ENCODE measurements at places on chromosomes 11 and 22.
A peak's percentile ranks its signal among the peaks of the same experiment; 100 is the strongest.

DNA sequence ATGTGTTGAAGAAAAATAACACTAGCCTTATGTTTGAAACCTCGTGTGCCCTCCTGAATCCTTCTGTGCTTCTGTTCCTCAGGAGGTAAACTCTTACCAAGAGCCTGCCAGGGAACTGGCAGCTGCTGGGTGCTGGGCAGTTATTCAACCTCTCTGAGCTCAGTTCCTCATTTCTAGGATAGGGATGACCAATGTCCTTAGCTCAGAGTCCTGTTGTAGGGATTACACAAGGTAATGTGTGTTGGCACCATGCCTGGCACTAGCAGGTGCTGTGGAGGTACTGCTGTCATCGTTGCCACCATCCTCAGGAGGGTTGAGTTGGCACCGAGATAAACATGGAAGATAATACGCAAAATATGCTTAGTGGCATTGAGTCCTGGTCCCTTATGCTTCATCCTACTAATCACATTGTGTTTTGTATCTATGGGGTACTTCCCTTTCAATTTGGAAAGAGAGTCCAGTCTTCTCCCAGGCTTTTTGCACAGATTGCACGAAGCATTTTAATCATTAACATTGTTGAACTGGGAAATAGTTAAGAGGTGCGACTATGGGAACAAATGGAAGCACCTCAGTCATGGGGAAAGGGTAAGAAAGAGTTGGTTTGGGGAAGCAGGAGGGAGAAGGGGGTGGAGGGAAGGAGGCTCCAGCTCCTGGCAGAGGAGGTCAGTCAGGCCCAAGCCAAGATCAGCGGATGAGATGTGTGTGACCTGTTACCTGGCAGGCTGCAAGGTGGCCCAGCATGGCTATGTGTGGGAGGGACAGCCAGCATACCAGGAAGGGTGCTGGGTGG, 56.7 kb downstream of the CABIN1 start:
- DNase-seq, result no peak

GRCh38 chr11:71211631-71212030, 40.7 kb downstream of the SHANK2 start:
- DNase-seq, result no peak

DNA sequence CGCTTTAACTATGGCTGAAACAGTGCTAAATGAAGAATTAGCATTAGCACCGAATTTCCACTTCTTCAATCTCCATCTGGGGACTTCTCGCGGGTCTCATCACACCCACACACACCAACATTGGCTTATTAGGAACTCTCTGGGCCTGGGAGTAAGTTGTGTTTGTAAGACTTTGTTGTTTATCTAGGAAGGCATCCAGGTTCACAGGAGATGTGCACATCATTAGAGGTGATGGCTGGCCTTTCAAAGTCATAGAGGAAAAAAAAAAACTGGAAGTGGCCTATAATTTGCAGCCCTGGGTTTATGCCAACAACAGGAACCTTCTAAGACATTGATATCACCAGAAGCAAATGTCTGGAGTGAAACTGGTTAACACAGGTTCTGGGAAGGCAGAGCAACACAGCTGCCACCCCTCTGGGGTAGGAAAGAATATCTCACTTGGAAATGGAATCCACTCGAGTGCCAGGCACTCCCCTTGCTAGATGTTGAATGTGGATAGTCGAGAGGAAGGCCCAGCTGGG, 84.5 kb downstream of the TRAF6 start:
- DNase-seq, result no peak

GRCh38 chr11:117892651-117893050, 16.2 kb upstream of the FXYD6 start:
- DNase-seq, result no peak

DNA sequence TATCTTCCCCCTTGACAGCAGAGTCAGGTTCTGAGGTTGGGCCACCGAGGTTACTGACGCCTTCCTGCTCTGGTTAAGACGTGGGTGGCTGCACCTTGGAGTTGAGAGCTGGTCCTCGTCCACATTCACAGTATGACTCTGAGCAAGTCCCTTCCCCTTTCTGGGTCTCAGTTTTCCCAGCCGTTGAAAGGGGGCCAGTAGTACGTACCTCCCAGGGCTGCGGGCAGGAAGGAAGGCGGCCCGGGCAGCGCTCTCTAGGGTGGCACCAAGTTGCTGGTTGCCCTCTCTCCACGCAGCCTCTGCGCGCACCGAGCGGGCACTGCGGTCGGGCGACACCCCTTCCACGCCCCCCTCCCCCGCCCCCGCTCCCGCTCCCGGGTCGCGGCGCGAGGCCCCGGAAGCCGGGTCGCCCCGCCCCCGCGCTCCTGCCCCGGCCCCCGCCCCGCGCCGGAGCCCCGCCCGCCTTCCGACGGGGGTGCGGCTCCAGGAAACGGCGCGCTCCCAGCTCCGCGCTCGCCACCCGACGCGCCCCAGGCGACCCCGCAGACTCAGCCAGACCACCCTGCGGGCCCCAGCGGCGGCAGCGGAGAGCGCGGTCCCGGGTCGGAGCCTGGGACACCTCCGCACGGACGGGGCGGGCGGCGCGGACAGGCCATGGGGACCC, at the start of gene EHBP1L1:
TSS of gene EHBP1L1 (plus strand) at position 486 of the 664 bp plus-strand sequence. CDS start 250 bp downstream, outside the sequence.
- peak; percentile 62 for DNase-seq

GRCh38 chr11:73344191-73344607, 32.0 kb upstream of the RELT start:
- DNase-seq, result no peak

DNA sequence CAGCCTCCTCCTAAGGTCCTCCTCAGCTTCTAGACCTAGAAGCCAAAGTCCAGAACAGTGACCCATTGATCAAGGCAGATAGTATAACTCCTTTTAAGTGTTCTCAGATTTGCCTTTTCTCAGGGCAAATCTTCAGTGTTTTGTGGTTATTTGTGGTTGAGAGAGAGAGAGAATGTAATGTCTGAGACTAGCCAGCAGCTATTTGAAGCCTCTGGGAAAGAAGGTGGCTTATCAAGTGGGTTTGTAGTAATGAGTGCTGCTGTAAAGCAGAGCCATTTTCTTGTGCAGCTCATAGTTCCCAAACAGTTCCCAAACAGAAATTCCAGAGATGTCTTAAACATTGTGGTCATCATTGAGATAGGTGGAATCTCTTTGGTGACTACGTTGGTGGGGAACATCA, 89.5 kb downstream of the RNF169 start:
- no peak for DNase-seq

DNA sequence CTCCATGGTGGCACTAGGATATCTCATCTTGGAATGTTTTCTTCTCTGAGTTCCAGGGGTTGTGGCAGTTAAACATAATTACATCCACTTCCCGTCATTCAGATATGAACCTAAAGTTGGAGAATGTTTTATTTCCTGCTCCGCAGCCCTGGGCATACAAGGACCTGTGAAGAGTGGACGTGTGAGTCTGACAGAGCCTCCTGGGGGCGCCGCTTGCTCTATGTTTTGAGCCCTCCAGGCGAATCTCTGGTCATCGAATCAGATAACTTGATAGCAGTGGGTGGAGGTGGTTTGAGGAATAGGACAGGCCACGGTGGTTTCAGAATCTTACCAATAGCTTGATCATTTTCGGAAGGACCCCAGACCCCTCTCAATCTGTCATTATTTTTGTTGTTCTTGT, 174.2 kb downstream of the NTM start:
- no peak for DNase-seq

GRCh38 chr11:6505577-6506240, 8.6 kb downstream of the DNHD1 start:
- no peak for DNase-seq

GRCh38 chr22:27152033-27152432, 494.6 kb downstream of the MIAT start:
- no peak for DNase-seq

GRCh38 chr22:49255741-49256318, 571.8 kb downstream of the BRD1 start:
- DNase-seq, result no peak
